ENCODE measurements at places on chromosomes 7 and 10. TPM values are rescaled to one million over a fixed set of nuclear protein-coding genes. Genes with fewer than 3 reads are reported as not detected.
A peak's percentile ranks its signal among the peaks of the same experiment; 100 is the strongest.

GRCh38 chr10:118901380-118901779, 128.1 kb upstream of the NANOS1 start:
- H3K36me3 ChIP-seq = no peaks in the 10 kb centered on the region
- H3K4me3 ChIP-seq = no peak overlapping the region
- peaks cover 3% of the 10 kb centered on the region for H3K27me3 ChIP-seq
- H3K27ac ChIP-seq = no peak overlapping the region
- DNase-seq = no peak

DNA sequence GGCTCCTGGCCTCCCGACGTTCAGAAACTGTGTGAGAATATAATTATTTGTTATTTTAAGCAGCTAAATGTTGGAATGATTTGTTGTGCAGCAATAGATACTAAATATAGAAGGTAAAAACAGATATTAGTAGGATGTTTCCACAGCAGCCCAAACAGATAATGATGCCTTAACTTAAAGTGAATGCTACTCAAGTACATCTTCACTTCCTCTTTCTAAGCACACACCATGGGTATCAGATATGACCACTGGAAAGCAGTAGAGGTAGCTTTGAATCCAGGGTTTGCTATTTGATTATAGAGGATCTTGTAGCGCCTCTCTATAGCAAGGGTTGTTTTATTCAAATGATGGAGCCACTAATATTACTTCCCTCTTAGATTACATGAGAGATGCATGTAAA, 38.2 kb upstream of the BET1 start:
- H3K4me1 ChIP-seq = no peaks in the 10 kb centered on the region
- H3K36me3 ChIP-seq = no peaks in the 10 kb centered on the region
- no peak overlapping the region for H3K27ac ChIP-seq
- no peak overlapping the region for H3K4me3 ChIP-seq
- no peak for DNase-seq

GRCh38 chr10:128047991-128048818, 78.0 kb downstream of the MKI67 start:
- peak overlapping the region; percentile 86 for H3K27ac ChIP-seq
- peak overlapping the region; percentile 67 for H3K4me3 ChIP-seq
- peaks cover 35% of the 10 kb centered on the region for H3K36me3 ChIP-seq
- peaks cover 64% of the 10 kb centered on the region for H3K4me1 ChIP-seq

GRCh38 chr10:110460111-110460809, 37.4 kb upstream of the DUSP5 start:
- no peak overlapping the region for H3K27ac ChIP-seq
- DNase-seq = peak; percentile 10
- no peaks in the 10 kb centered on the region for H3K36me3 ChIP-seq
- H3K4me1 ChIP-seq = peaks cover 59% of the 10 kb centered on the region
- no peak overlapping the region for H3K4me3 ChIP-seq
- no peaks in the 10 kb centered on the region for H3K27me3 ChIP-seq

DNA sequence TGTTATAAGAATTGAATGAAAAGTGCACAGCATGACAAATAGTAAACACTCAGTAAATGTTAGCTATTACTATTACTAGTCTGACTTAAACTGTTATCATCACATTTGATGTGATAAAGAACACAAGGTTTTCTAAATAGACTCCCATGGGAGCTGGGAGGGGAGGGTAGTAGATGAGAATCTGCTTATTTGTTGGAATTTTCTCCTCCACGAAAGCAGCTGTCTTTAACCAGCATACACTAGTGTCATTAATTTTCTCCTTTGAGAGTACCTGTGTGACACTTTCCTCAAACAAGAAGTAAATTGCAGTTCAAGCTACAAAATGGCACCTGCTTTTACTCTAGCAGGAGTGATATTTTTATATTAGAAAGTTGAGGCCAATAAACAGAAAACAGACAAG, 200.1 kb downstream of the SKAP2 start:
- no peaks in the 10 kb centered on the region for H3K27me3 ChIP-seq
- no peak for DNase-seq
- H3K4me3 ChIP-seq = no peak overlapping the region

The MRPS33 gene
- 21.7 TPM for total RNA-seq

All from CD4-positive, alpha-beta T cell (primary cell).